ENCODE measurements at places on chromosomes 3 and 15.

DNA sequence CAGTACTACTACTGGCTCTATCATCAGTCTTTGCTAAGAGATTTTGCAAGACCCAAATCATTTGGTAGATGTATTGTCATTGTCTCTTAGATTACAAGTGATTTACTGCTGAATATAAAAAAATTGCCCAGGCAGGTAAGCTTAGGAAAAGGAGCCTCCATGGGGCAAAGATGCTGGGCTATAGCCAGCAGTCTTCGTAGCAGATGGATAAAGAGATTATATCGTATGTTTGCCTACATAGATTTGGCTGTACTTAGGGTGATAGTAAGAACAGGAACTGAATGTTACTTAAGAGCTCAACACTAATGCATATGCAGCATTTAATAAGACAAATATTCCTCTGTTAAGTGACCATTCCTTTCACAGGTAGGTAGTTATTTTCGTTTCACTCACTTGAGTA lies 48.9 kb downstream of the PTPRG start:
- no peak for DNase-seq

DNA sequence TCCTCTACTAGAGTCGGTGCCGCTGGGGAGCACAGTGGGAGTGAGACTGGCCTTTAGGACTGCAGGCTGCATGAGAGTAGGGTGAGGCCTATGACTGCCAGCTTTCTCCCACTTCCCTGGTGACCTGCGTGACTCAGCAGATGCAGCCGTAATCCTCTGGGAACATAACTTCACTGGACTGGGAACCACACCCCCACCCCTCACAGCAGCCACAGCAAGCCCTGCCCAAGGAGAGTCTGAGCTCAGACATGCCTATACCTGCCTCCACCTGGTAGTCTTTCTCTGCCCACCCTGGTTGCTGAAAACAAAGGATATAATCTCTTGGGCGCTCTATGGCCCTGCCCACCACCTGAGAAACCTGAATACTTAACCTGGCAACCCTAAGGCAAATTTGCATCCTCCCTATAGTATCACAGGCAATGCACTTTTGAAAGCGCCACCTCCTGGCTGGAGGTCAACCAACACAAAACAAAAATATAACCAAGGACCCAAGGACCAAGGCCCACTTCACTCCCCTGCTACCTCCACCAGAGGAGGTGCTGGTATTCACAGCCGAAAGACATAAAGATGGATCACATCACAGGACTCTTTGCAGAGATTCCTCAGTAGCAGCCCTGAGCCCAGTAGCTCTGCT lies 308.9 kb downstream of the CTNNB1 start:
- no peak for DNase-seq

DNA sequence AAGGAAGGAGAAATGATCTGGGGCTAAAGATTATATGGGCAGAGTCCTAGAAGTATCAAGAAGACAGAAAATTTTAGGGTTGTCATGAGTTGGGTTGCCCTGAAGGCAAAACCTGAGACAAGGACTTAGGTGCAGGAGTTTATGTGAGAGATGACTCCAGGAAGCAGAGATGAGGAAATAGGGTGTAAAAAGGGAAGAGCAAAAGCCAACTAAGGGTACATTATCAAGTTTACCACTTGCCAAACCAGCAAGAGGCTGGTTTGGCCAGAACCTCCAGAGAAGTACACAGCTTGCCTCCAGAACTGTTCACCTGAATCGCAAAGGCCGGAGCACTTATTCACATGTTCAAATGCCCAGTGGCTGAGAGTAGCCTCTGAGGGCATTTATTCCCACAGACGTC lies 116.7 kb downstream of the FHIT start:
- DNase-seq: no peak

GRCh38 chr3:184176377-184177330 lies 2.0 kb downstream of the AP2M1 start:
- no peak for DNase-seq

GRCh38 chr15:69593981-69594966 lies 141.7 kb downstream of the RPLP1 start:
- no peak for DNase-seq

Data from stimulated activated CD4-positive, alpha-beta T cell treated with anti-CD3 and anti-CD28 coated beads, Interleukin-12 subunit alpha, Interleukin-12 subunit beta, amount 100 ng/mL, for 24 hours (primary cell).